ENCODE measurements at places on chromosomes 12 and 14. TPM values are rescaled to one million over a fixed set of nuclear protein-coding genes. Genes with fewer than 3 reads are reported as not detected.

Gene PPP1R1A
- total RNA-seq = 1.4 TPM

GRCh38 chr14:76933515-76933914 is 95.0 kb downstream of the IRF2BPL start:
- DNase-seq = no peak

Gene SCN8A
- total RNA-seq = 4.0 TPM

DNA sequence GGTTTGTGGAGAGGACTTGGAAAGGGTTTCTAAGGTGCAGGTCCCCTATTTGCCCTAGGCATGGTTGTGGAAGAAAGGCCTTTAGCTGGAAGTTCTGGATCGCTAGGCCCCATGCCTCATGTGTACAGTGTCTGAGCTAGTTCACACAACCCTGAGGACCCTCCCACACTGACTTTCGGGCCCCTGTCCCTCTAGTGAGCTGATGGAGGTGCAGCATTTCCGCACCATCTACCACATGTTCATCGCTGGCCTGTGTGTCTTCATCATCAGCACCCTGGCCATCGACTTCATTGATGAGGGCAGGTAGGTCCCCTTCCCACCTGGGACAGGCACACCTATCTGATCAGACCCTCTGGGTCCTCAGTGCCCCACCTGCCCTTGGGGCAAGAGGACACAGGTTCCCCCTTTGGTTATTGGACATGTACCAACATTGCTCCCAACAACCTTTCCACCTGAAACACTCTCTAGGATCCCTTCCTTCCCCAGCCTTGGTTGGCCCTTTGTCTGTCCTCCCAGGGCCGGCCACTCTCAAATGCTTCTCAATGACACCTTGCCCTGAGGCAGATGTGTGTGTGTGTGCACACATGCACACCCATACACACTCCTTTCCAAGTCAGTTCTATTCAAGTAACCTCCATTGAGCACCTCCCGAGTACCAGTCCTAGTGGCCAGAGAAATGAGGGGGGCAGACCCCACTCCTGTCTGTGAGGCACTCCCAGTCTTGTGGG is 2.6 kb downstream of the SOAT2 start:
- no peak for DNase-seq

Gene GZMB
- total RNA-seq = 2.4 TPM

DNA sequence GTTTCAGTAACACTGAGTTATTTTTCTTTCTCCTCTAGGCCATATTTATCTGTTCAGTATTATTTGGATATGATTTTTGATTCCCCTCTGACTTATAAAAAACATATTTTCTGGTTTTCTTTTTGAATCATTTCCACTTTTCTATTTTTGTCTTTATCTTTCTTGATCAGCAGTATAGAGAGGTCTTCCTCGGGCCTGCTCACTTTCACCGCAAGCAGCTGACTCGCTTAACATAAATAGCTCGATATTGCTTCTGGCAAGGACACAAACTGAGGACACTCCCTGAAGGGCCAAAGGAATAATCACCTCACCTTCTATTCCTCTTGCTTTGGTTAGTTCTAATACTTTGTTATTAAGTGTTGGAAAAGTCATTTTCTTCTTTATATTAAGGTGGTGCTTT is 25.8 kb upstream of the TRHDE start:
- no peak for DNase-seq

- no peak for DNase-seq
Measured at GRCh38 chr12:121828826-121829225, 25.0 kb downstream of the SETD1B start.
